ENCODE measurements at places on chromosomes 3 and 15.

- DNase-seq, result no peak
Measured at GRCh38 chr15:80325206-80325605, 73.2 kb upstream of the CTXND1 start.

GRCh38 chr3:78707609-78708008 is 1060.2 kb downstream of the ROBO1 start:
- no peak for DNase-seq

- no peak for DNase-seq
Measured at GRCh38 chr3:72699631-72700030, 148.6 kb downstream of the SHQ1 start.

- no peak for DNase-seq
Measured at GRCh38 chr3:114646526-114646925, 352.7 kb downstream of the TIGIT start.

DNA sequence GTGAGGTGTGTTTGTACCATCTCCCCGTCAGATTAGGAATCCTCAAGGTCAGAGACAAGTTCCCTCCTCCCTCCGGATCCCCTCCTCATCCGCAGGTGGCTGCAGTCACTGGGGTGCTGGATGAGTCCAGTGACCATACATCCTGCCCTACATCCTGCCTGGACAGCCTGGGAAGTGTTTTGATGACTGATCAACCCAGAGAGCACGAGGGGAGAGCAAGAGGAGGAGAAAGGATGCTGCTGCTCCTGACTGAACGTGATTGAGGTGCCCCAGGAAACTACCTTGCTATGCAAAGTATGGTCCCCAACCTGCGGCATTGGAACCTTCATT is 65.1 kb downstream of the SLC12A8 start:
- DNase-seq, result no peak

- no peak for DNase-seq
Measured at GRCh38 chr3:13668136-13668535, 119.2 kb downstream of the FBLN2 start.

GRCh38 chr3:42772670-42773408 is at the start of gene CCDC13:
CCDC13 (minus strand) TSS chr3:42773253; CDS start chr3:42758345, 14,908 bp downstream.
- DNase-seq, result peak; percentile 86

DNA sequence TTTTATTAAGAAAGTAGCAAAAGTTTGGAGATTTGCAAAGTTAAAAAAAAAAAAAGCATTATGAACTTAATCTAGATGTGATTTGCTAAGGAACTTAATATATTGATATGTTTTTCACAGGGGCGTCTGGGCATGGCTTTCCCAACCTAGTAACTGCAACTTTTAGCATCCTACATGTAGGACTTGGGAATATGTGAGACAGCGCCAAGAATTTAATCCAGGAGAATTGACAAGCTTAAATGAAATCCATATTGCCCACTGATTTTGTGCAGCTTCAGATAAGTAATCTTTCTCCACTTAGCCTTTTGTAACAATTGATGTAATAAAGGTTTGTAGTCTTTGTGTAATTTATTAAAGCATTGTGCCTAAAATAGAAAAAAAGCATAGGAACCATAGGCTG is 982 bp upstream of the GABPB1 start:
- DNase-seq, result no peak

- no peak for DNase-seq
Measured at GRCh38 chr3:111648991-111649579, 53.9 kb upstream of the ZBED2 start.

DNA sequence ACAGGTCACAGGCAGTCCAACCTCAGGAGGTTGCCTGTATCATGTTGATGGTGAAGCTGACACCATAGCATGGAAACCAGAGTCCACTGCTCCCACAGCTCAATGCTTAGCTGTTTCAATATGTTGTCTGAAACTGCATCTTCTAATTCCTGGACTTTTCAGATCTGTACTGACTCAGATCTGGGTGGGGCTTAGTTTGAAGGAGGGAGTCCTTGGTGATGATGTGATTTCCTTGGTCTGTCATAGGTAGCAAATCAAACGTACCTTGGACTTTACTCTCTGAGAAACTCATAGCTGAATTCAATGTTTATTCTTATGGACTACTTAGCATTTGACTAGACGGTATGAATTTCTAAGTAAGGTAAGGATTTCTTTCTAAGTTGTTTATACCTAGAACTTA is at the start of gene HHLA2:
Gene HHLA2 (plus strand): TSS at position 310 of the 400 bp plus-strand sequence. CDS start 55,266 bp downstream, outside the sequence.
- DNase-seq, result no peak

DNA sequence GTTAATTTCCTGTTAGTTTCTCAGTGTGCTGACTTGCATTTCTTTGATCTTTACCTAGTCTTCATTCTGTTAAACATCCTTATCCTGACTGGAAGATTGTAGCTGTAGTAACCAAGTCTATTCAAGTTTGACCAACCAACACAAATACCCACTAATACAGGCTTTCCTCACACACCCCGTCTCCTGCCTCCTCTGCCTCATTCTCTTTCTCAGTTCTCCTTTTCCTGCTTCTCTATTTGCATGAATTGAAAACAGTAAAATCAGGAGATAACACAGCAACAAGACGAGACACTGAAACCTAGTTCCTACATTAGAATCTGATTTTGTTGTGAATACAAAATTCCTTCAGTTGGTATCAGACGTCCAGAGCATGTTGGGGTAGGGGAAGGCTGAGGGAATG is 116.9 kb upstream of the ARPP21 start:
- no peak for DNase-seq

DNA sequence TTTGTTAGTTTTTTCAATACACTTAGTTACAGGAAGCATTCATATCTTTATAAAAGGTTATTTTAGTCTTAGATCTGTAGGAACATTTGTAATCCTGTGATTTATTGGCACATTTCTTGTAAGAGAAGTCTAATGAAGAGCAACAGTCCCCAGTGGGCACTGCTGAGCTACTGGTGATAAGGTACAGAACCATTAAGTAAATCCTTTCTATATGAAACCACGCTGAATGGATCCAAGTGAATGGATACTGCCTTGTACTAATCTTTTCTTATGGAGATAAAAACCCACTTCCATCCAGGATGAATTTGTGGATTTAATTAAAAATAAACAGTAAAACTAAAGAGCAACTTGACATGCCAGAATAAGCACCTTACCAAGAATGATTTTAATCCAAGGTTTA is 64.0 kb downstream of the SHQ1 start:
- no peak for DNase-seq

DNA sequence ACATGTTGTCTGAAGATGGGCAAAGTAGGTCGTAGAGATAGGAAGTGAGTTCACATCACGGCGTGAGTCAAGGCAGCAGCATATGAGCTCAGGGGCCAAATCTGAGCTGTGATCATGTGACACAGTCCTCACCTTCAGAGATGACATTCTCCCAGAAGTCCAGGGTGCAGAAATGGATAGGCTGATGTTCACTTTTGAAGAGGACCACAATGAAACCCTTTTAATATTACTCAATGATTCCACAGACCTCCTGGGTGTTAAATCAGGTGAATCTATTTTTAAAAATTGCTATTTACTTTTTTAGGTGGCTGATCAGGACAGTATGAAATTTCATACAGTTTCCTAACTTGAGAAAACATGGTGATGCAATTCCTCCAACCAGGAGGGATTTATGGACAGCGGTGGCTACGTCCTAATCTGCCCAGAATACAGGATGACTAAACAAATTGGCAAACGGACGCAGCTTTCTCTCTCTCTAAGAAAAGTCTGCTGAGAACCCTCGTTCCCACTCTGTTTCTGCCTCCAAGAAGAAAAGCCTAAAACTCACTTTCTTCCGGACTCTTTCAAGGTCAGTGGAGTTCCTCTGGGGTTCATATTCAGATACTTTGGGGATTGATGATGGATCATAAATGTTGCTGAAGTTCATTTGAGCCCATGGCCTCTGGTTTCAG is 34.4 kb downstream of the B3GNT5 start:
- no peak for DNase-seq

DNA sequence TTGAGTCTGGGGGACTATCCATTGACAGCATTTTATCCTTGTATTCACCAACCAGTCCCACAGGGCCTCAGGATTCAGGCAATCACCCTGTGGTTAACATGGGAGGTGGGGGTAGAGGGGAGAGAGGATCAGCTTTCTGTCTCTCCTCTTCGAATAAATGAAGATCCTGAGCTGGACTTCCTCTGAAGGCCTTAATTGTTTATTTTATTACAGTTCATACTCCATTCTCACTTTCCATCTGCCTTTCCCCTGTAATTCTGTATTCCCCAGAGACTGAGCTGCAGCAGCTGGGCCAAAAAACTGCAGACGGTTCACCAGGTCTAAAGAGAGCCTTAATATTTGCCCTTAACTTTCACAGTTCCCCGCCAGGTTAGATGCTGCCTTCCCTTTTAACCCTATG is 11.9 kb downstream of the TAGLN3 start:
- no peak for DNase-seq

DNA sequence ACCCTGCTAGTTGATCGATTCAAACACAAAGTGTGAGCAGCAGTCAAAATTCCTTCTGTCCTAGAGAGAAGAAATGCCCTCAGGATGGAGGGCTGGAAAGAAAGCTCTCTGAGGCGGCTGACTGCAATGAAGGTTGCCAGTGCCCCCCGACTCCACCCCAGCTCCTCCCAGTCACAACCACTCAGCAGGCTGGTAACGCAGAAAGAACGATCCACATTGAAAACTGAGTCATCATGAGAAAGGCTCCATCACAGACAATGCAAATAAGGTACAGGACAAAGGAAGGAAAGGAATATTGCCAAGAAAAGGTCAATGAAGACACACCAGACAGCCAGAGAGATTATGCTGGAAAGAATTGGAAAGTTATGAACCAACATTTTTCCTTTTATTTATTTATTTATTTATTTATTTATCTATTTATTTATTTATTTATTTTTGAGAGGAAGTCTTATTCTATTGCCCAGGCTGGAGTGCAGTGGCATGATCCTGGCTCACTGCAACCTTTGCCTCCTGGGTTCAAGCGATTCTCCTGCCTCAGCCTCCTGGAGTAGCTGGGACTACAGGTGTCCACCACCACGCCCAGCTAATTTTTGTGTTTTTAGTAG is 17.4 kb upstream of the VGLL4 start:
- DNase-seq, result no peak

DNA sequence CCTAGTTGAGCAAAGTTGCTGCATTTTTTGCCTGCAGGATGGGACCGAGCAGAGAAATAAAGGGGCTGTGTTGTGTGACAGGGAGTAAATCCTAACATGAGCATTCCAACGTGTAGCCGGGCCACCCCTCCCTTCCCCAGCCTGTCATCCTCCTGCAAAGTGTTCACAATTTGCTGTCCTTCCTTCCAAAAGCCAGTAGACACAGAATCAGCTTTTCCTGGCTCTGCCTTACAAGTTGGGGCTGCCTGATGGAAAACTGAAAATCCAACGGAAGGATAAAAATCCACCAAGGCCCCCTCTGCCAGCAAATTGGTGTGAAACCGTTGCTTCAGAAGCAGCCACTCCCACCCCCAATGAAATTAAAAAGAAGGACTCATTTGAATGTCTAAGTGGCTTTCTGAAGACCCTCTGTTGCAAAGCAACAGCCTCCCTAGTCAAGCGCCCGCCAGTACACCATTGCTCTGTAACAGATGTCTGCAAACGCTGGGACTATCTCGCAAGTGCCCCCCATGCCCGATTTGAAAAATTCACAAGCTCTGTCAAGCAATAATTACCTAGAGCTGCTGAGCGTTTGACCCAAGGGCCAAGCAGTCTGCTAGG is 665 bp downstream of the FRMD4B start:
- DNase-seq, result no peak

- DNase-seq, result no peak
Measured at GRCh38 chr3:62529230-62529629, 155.9 kb upstream of the FEZF2 start.

- no peak for DNase-seq
Measured at GRCh38 chr3:129890125-129890524, 3.4 kb downstream of the TMCC1 start.

GRCh38 chr15:35439291-35439690 is 106.7 kb downstream of the DPH6 start:
- DNase-seq, result no peak

GRCh38 chr3:38404286-38404685 is 49.4 kb upstream of the ACVR2B start:
- DNase-seq, result no peak

DNA sequence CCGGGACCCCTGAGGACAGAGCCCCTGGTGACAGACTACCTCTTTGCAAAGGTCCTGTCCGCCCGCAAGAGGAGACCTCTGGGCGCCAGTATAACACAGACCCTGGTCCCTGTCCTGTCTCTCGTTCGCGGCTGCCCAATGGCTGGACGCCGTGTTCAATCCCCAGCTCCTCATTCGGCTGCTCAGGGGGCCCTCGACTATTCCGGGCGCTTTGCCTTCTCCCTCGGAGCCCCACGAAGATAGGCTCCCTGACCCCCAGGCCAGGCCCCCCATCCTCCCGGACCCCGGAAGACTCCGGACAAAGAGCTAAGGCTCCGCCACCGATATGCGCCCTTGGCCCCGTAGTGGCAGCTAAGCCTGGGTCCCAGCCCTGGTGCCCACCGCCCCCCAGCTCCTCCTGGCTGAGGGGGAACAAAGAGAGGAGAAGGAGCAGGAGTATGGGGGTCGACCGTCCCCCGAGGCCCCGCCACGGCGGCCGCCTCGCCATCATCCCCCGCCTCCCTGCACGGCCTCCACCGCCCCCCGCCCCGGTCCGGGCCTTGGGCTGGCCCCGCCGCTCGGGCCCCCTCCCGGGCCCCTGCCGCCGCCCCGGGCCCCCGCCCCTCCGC is 437 bp downstream of the CELSR3 start:
- DNase-seq, result no peak

DNA sequence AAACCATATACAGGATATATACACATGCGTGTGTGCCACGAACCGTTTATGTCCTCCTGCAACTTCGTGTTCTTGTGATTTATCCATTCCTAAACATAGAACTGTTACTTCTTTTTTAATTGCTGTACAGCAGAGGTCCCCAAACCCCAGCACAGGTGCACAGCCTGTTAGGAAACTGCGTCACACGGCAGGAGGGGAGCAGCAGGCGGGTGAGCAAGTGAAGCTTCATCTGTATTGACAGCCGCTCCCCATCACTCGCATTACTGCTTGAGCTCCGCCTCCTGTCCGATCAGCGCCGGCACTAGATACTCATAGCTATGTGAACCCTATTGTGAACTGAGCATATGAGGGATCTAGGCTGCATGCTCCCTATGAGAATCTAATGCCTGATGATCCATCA is 34.9 kb upstream of the NRROS start:
- DNase-seq, result peak; percentile 61

DNA sequence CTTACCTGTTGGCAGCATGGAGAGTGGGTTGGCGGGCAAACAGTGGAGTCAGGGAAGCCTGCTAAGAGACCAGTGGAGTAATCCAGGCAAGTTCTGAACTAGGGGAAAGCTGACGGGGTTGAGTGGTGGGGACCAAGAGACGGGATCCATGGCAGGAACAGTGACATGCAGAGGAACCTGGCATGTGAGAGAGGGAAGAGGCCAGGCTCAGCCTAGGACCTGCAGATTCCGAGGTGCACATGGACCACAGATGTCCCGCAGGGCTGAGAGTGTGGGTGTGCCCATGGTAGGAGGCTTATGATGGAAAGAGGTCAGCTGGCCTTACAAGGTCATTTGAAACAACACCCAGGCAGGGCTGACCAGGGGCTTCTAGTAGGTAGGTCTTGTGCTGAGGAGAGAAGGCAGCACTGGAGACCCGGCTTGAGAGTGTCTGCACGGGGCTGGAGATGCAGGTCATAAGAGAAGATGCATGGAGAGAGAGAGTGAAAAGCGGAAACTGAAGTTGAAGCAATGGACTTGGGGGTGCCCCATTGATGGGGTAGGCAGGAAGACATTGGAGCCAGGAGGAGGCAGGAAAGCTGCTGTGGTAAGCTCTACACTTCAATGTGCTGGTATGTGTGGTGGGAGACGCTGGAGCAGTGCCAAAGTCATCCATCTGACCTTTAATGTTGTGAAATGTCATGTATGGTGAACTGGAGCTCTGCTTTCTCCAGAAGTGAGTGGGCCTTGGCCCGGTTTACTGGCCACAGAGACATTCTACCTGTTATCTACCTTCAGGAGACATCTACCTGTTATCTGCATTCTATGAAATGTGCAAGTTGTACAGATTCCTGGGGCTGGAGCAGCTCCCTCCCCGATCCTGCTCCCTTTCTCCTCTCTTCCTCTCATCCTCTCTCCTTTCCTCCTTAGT is 4.6 kb downstream of the SPSB4 start:
- no peak for DNase-seq

All from activated naive CD4-positive, alpha-beta T cell treated with anti-CD3 and anti-CD28 coated beads, Interleukin-2, amount 50 U/mL, for 16 hours (primary cell).